Activated CD8-positive, alpha-beta T cell treated with anti-CD3 and anti-CD28 coated beads, Interleukin-2, amount 10 ng/mL, durations not matched to agents 7 days and 5 days (primary cell): ENCODE measurements at places on chromosomes 7 and 10.

- H3K36me3 ChIP-seq = peaks cover 2% of the 10 kb centered on the region
- no peak overlapping the region for H3K4me3 ChIP-seq
- peaks cover 39% of the 10 kb centered on the region for H3K27me3 ChIP-seq
- peaks cover 12% of the 10 kb centered on the region for H3K4me1 ChIP-seq
- H3K27ac ChIP-seq = no peak overlapping the region
- DNase-seq = no peak
Observed at GRCh38 chr10:4822208-4822607, 3.8 kb upstream of the AKR1E2 start.

GRCh38 chr7:6392712-6393666 lies 54.8 kb downstream of the DAGLB start:
- DNase-seq = no peak
- H3K27ac ChIP-seq = peak overlapping the region; percentile 68
- H3K36me3 ChIP-seq = peaks cover 56% of the 10 kb centered on the region
- no peaks in the 10 kb centered on the region for H3K27me3 ChIP-seq

- DNase-seq = no peak
- H3K36me3 ChIP-seq = peaks cover 11% of the 10 kb centered on the region
- H3K4me3 ChIP-seq = no peak overlapping the region
- peaks cover 11% of the 10 kb centered on the region for H3K4me1 ChIP-seq
- peaks cover 76% of the 10 kb centered on the region for H3K27me3 ChIP-seq
Observed at GRCh38 chr7:27161721-27162560, 3.4 kb downstream of the HOXA9 start.

- H3K36me3 ChIP-seq = no peaks in the 10 kb centered on the region
- H3K4me1 ChIP-seq = peaks cover 9% of the 10 kb centered on the region
- H3K27me3 ChIP-seq = peaks cover 6% of the 10 kb centered on the region
Observed at GRCh38 chr7:70830060-70830395, 301.9 kb upstream of the GALNT17 start.

- H3K36me3 ChIP-seq = no peaks in the 10 kb centered on the region
- no peak overlapping the region for H3K4me3 ChIP-seq
- no peak overlapping the region for H3K27ac ChIP-seq
- H3K27me3 ChIP-seq = peaks cover 25% of the 10 kb centered on the region
- no peak for DNase-seq
Observed at GRCh38 chr10:77268721-77269120, 368.9 kb downstream of the KCNMA1 start.

- H3K4me1 ChIP-seq = no peaks in the 10 kb centered on the region
- no peak for DNase-seq
- no peak overlapping the region for H3K4me3 ChIP-seq
- H3K27ac ChIP-seq = no peak overlapping the region
Observed at GRCh38 chr7:31688372-31688771, 1.4 kb downstream of the PPP1R17 start.

DNA sequence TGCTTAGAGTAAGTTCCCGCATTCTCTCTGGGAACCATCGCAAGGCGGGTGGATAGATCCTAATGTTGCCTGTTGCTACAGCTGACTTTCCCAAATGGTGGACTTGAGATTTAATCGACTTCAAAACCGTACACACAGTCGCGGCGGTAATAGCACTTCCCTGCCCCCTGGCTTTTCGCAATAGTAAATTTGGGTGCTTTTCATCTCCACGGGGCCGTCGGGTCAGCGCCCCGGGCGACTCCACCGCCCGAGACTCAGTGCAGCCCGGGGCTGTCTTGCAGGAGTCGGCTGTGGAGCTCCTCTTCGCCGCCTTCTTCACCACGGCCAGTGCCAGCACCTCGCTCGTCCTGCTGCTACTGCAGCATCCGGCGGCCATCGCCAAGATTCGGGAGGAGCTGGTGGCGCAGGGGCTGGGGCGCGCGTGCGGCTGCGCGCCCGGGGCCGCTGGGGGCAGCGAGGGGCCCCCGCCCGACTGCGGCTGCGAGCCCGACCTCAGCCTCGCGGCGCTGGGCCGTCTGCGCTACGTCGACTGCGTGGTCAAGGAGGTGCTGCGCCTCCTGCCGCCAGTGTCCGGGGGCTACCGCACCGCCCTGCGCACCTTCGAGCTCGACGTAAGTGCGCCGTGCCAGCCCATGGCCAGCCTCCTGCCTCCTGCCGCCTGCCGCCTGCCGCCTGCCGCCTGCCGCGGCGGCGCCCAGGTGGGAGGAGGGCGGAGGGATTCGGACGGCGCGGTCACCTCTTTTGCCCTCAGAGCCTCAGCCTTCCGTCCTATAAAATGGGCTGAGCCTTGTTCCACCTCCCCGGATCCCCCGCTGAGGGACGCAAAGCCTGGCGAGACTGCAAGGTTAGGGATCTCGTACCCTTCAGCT lies 5.3 kb downstream of the CYP26C1 start:
- H3K27ac ChIP-seq = no peak overlapping the region
- H3K4me3 ChIP-seq = no peak overlapping the region
- DNase-seq = no peak
- H3K4me1 ChIP-seq = peaks cover 19% of the 10 kb centered on the region

DNA sequence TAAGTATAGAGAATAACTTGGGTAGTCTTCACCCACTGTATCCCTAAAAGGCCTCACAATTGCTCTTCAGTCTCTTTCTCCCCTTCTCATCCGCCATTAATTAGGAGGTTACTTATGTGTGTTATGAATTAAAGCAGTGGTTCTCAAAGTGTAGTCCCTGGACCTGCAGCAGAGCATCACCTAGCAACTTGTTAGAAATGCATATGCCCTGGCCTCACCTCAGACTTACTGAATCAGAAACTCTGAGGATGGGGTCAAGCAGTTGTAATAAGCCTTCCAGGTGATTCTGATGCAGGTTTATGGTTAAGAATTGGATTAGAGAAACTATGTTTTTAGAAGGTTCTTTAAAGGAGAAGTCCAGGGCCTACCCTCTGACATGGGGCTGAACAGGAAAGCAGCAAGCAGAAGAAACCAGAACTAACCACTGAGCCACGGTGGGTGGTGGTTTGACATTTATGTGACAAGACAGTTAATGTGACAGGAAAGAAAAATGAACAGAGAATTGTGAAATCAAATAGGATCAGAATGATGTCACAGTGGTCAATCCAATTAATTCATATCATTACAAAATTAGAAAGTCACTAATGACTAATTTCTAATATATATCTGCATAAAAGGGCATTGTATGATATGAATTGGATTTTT lies 37.6 kb downstream of the ENTPD1 start:
- peak; percentile 77 for DNase-seq
- H3K4me3 ChIP-seq = peak overlapping the region; percentile 0
- H3K4me1 ChIP-seq = peaks cover 84% of the 10 kb centered on the region
- H3K36me3 ChIP-seq = peaks cover 51% of the 10 kb centered on the region

DNA sequence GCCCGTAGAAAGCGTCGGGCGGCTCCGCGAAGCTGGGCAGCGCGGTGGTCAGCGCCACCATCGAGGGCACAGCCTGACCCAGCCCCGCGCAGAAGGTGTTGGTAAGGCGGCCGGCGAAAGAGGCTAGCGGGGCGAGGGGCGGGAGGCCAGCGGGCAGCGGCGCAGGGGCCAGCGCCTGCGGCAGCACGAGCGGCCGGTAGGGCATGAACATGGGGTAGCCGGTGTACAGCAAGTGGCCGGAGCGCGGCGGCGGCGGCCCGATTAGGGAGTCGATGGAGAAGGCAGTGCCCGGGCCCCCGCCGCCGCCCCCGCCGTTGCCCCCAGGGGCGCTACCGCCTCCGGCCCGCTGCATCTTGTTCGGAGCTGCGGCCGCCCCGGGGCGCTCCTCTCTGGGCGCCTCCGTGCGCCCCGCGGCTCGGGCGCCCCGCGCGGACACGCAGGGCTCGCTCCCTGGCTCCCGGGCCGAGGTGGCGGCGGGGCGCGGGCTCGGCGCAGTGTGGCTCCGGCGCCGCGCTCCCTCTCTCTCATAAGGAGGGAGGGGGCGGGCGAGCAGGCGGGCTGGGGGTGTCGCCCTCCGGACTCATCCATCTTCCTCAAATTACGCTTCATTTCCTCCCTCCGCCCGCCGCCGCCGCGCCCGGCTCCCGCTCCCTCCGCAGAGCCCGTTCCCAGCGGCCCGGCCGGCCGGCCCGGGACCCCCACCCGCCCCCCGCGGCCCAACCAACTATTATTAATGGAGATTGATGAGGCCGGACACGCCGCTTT lies at the start of gene GBX1:
GBX1 (minus strand) TSS at position 498 of the 765 bp plus-strand sequence; CDS start at position 352, 146 bp downstream.
- peaks cover 41% of the 10 kb centered on the region for H3K27me3 ChIP-seq
- no peak within 1 kb of the TSS for H3K27ac ChIP-seq
- H3K4me3 ChIP-seq = peak within 1 kb of the TSS; percentile 5
- no peaks in the 10 kb centered on the region for H3K36me3 ChIP-seq

GRCh38 chr7:78140109-78140508 lies 341.5 kb downstream of the PHTF2 start:
- no peak overlapping the region for H3K27ac ChIP-seq
- no peaks in the 10 kb centered on the region for H3K36me3 ChIP-seq
- no peaks in the 10 kb centered on the region for H3K4me1 ChIP-seq
- no peak for DNase-seq
- H3K4me3 ChIP-seq = no peak overlapping the region
- H3K27me3 ChIP-seq = no peaks in the 10 kb centered on the region

- H3K36me3 ChIP-seq = peaks cover 30% of the 10 kb centered on the region
- H3K27ac ChIP-seq = no peak overlapping the region
- H3K4me3 ChIP-seq = no peak overlapping the region
- H3K27me3 ChIP-seq = no peaks in the 10 kb centered on the region
- peaks cover 41% of the 10 kb centered on the region for H3K4me1 ChIP-seq
Observed at GRCh38 chr10:50326757-50327701, 75.7 kb upstream of the ASAH2 start.

GRCh38 chr10:36463390-36463789 lies 662.0 kb upstream of the ANKRD30A start:
- no peak for DNase-seq
- no peaks in the 10 kb centered on the region for H3K27me3 ChIP-seq
- H3K4me1 ChIP-seq = no peaks in the 10 kb centered on the region
- H3K27ac ChIP-seq = no peak overlapping the region
- no peaks in the 10 kb centered on the region for H3K36me3 ChIP-seq
- no peak overlapping the region for H3K4me3 ChIP-seq

- DNase-seq = no peak
- no peak overlapping the region for H3K27ac ChIP-seq
- no peak overlapping the region for H3K4me3 ChIP-seq
- peaks cover 13% of the 10 kb centered on the region for H3K4me1 ChIP-seq
Observed at GRCh38 chr10:110165239-110165638, 42.2 kb upstream of the MXI1 start.
